ENCODE measurements at places on chromosomes 2 and 18. TPM values are rescaled to one million over a fixed set of nuclear protein-coding genes. Genes with fewer than 3 reads are reported as not detected.
A peak's percentile ranks its signal among the peaks of the same experiment; 100 is the strongest.

The RIOK3 gene
- polyA plus RNA-seq, result 80.3 TPM

The TMEM200C gene
- 0.75 TPM for polyA plus RNA-seq

The CRYGD gene
- polyA plus RNA-seq, result not detected

The UPP2 gene
- polyA plus RNA-seq, result 0.11 TPM

The IL1R1 gene
- 8.4 TPM for polyA plus RNA-seq

The EMILIN1 gene
- 61.4 TPM for polyA plus RNA-seq

The VSNL1 gene
- 4.9 TPM for polyA plus RNA-seq

The PPM1G gene
- 53.7 TPM for polyA plus RNA-seq

The CHAC2 gene
- polyA plus RNA-seq, result 1.9 TPM

DNA sequence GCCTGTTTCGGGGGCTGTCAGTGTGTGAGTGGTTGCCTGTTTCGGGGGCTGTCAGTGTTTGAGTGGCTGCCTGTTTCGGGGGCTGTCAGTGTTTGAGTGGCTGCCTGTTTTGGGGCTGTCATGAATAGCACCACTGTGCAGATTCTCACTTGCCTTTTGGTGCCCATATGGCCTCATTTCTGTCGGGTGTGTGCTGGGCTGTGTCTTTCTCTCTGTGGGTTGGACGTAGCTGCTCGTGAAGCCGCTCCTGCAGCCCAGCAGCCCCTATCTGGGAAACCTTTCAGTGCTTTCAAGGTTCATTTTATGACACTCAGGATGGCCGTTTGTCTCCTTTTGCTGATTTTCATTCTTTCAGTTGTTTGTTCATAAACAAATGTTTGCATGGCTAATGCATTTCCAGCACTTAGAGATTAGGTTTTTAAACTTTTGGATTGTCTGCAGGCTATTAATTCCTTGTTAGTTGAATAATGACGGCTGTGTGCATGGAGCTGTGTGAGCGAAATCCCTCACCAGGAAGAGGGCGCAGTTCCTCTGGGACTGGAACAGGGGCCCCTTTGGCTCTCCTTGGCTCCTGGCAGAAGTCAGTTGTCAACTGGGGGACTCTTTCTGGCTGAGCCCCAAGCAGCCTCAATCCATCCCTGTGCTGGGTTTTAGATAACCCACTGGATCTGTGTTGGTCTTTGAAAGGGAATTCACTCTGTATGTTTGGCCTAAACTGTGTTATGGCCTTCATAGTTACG lies 10.8 kb downstream of the AGAP1 start:
- no peak for DNase-seq

GRCh38 chr2:235576337-235576910 lies 82.6 kb downstream of the AGAP1 start:
- no peak for DNase-seq

- DNase-seq, result no peak
These were observed 12.9 kb upstream of the PGAP1 start for GRCh38 chr2:196939371-196939770.

DNA sequence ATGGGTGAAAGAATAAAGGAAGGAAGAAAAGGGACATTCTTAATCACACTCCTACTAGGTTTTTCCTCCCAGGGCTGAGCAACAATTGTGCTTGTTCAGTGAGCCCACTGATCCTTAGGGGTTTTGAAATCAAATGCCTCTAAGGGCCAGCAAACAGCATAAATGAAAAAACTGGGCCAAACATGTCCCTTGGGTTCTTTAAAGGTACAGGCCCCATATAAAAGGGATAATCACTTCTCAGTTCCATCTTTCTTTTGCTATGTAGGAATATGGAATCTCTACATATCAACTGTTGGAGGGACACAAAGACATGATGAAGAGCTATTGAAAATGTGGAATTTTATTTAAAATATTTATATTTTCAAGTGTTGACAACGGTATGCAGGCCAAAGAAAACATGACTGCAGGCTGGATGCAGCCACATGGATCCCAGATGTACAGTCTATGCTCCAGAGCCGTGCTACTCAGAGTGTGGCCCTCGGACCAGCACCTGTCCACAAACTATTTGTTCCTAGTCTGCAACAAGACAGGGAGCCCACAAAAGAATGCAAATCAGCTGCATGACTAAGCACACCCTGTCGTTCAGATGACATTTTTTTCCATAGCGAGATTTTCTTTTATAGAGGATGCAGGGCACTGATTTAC lies 110.0 kb downstream of the CDH20 start:
- DNase-seq, result no peak

DNA sequence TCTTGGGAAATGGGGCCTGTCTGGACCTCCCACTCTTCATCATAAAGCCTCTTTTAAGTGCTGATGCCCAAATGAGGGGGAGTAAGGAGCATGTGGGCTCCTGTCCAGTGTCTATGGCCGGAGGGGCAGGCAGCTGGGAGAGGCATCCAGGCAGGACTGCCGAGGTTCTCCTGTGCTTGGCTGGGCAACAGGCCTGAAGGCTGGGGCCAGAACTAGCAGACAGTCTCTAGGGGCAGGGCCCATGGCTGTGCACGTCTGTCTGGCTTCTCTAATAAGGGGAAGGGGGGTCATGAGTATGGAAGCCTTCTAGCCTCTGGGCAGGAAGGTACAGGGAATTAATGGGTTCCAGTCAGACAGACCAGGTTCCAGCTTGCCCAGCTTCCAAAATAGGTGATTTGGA lies 128.6 kb downstream of the SMAD2 start:
- no peak for DNase-seq

DNA sequence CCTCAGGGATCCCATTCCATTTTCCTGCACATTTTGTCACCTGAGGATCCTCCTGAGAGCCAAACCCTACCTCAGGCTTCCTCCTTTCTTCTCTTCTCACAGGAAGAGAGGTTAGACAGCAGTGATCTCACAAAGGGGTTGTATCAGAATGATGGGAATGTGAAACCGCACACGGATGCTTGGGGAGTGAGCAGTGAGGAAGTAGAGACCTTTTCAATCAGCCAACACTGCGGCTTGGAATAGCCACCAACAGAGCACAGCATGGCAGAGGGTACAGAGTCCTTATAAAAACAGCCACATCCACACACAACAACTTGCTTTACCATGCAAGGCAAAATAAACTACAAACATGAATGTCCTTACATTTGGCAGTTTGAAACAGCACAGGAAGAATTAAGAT lies 8.7 kb downstream of the TMEM182 start:
- DNase-seq, result no peak

GRCh38 chr2:196170213-196170605 lies 1.2 kb downstream of the STK17B start:
- DNase-seq, result peak; percentile 26

- DNase-seq, result no peak
These were observed 33.8 kb downstream of the GPC1 start for GRCh38 chr2:240469239-240469636.

DNA sequence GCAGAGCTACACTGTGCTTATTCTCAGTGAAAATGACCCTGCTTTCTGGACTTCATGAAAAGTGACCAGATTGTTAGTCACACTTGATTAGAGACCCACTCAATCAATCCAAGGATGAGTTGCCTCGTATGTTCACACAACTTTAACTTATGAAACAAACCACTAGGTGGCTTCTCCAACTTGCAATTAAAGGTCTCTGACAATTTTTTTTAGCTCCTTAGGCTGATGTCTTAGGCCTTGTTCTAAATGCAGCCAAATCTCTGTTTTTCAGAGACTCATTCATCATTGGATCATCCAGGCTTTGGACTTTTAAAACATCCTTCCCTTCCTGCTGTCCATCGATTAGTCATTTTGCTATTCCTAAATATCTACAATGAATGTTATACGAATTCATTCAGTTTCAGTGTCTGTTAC lies 63.4 kb downstream of the MREG start:
- no peak for DNase-seq

DNA sequence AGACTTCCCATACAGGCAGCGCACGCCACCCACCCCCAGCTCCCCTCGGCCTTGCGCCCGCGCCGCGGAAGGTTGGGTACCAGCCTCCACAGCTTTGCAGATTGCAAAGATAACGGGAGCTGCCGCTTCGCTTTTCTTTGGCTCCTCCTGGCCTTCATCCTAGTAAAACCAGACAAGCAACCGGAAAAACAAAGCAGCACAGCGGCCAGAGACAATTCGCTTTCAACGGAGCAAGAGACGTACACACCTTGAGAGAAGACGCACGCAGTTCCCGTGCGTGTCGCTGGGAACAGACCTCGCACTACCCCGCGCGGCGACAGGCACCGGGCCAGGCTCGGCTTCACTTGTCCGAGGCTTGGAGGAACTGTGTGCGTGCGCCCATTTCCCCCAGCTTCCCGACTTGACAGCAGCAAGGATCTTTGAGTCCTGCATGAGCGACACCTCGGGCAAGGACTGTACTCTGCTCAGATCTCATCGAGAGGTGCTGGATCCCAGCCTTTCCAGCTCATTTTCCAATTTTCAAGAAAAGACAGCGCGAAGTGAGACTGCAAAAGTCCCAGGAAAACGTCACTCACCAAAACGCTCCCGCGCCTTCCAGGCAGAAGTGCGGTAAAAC lies 964 bp downstream of the ZBTB7C start:
- DNase-seq, result no peak

DNA sequence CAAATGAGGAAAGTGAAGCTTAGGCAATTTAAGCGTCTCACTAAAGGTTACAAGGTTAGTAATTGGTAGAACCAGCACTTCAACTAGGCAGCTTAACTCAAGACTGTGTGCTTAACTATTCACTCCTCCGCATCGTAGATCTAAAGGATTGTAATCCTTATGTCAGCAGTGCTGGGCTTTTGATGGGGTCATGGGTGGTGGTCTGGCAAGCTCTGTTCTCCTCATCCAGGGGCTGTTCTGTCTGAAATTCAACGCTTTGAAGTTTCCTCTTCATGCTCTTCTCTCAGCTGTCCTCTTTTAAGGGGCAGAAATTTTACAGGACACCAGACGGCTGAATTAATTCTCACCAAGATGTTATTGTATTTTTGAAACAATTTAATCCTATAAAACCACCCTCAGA lies 165.5 kb upstream of the FAM98A start:
- DNase-seq, result no peak

DNA sequence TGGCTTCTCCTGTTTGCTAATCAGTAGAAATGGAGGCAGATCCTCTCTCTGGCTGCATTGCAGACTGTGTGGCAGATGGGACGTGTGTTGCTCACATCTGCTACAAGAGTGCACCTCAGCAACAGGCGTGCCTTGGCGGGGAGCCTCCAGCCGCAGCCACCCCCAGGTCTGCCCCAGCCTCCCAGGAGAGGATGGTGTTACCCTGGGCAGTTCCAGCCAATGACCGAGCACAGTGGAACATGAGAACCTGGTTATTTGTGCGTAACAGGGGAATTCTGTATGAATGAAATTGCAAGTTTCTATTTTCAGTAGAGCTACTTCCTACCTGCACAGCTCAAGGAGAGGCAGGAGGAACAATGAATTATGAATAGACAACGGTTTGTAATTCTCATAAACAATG lies 130.6 kb upstream of the CBLN2 start:
- no peak for DNase-seq

GRCh38 chr2:98702858-98703620 lies 27.9 kb downstream of the MGAT4A start:
- no peak for DNase-seq

- no peak for DNase-seq
These were observed 1598.9 kb upstream of the PIK3C3 start for GRCh38 chr18:40356168-40356567.

DNA sequence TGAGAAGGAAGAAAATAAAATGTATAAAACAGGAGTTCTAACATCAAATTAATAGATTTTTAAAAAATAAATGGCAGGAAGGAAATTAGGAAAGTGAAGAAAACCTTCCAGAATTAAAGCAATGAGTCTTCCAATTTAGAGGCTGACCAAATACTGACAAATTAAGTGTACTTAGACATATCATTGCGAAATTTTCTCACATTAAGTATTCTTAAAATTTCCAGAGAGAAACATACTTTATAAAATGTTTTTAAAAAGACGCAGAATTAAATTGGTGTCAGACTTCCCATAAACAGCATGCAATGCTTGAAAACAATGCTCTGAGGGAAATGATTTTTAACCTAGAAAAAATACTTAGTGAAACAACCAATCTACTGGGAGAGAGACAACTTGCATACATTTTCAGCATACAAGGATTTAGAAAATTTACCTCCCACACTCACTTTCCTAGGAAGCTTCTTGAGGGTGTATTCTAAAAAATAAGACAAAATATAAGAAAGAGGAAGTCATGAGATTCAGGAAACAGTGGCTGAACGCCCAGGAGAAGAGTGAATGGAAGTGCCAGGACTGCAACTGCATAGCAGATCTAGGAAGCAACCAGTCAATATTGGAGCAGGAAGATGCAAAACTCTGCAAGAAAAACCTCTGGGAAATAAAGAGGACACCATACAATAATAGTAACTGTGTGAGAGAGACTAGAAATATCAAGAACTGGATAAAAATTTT lies 339.9 kb downstream of the ADCYAP1 start:
- DNase-seq, result no peak

DNA sequence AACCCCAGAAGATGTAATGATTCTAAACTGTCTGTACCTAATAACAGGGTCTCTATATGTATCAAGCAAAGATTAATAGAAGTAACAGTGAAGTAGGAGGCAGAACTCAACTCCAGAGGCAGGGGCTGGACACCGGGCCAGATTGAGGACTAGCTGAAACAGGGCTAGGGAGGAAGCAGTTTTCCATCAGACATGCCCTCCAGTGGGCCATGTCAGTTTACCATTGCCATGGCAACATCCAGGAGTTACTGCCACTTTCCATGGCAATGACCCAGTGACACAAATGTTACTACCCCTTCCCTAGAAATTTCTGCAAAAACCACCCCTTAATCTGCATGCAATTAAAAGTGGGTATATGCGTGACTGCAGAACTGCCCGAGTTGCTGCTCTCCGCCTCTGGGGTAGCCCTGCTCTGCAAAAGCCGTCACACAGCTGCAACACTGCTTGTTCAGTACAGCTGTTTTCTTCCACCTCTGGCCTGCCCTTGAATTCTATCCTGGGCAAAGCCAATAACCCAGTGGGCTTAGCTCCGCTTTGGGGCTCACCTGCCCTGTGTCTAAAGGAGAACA lies 58.7 kb downstream of the TMEM18 start:
- no peak for DNase-seq

DNA sequence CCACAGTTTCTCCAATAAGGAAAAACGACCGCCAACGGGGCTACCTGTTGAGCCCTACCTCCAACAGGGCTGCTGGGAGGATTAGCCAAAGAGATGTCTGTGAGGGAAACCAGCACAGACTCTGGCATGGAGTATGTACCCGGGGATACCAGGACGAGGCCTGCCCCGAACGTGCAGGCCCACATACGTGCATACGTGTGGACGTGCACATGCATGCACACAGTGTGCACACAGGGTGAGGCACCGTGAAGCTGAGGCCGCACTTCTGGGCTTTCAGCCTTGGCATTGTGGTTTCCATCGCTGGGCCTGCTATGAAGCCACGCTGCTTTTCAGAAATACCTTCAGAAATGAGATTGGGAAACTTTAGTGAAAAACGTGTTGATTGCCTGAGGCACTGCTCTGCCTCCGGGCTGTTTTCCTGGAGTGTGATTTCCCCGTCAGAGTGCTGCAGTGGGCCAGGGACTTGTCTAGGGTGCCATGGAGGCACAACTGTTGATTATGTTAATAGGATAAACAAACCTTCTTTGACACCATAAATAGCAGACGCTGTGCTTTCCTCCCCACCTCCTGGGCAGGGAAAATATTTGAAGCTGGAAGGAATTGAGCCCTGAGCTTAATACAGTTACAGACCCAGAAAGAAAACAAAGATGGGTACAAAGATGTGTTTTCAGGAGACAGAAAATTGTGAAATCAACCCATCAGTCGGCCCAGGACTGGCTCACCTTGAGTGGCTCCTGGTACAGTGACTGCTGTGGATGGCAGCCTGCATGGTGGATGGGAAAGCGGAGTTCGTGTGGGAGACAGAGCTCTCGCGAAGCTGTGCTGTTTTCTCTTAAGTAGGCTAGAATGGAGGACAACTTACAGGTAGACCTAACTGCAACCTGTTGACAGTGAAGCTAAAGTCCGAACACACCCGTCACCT lies 182.3 kb downstream of the FAM210A start:
- no peak for DNase-seq

Data from forelimb muscle (tissue), 1 donor.